ENCODE measurements at places on chromosomes 2 and 18. TPM values are rescaled to one million over a fixed set of nuclear protein-coding genes. Genes with fewer than 3 reads are reported as not detected.

DNA sequence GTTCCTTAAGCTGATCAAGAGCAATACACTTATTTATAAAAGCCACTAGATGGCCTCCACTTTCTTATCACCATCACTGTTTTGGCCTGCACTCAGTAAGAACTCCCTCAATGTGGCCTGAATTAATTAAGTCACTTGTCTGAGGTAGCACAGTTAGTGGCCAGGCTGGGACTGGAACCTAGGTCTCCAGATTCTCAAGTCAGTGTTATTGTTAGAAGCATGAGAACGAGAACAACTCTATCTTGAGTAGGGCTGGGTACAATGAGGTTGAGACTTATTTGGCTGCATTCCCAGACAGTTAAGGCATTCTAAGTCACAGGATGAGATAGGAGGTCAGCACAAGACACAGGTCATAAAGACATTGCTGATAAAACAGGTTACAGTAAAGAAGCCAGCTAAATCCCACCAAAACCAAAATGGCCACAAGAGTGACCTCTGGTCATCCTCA, 115.8 kb downstream of the SS18 start:
- DNase-seq = no peak

- DNase-seq = no peak
These were observed 35.5 kb downstream of the EML6 start for GRCh38 chr2:54758951-54759350.

DNA sequence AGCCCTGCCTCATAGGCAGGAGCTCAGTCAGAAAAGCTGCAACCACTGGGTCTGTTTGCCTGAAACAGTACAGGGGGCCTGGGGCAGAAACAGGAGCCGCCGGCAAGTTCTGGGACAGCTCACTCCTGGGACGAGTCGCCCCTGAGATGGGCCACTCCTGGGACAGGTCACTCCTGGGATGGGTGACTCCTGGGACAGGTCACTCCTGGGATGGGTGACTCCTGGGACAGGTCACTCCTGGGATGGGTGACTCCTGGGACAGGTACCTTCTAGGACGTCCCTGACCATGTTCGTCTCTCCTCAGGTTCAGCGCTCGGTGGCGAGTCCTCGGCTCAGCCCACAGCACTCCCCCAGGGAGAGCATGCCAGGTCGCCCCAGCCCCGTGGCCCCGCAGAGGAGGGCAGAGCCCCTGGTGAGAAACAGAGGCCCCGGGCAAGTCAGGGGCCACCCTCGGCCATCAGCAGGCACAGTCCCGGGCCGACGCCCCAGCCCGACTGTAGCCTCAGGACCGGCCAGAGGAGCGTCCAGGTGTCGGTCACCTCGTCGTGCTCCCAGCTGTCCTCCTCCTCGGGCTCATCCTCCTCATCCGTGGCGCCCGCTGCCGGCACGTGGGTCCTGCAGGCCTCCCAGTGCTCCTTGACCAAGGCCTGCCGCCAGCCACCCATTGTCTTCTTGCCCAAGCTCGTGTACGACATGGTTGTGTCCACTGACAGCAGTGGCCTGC, 51.8 kb downstream of the NTSR2 start:
- DNase-seq = no peak

GRCh38 chr2:169361706-169362117, 622 bp downstream of the LRP2 start:
- no peak for DNase-seq

GRCh38 chr2:136242687-136243277, 124.8 kb upstream of the CXCR4 start:
- no peak for DNase-seq

GRCh38 chr2:64853306-64853705, 135.9 kb upstream of the SLC1A4 start:
- DNase-seq = no peak

- no peak for DNase-seq
These were observed 63.3 kb downstream of the FAM228A start for GRCh38 chr2:24238158-24238557.

DNA sequence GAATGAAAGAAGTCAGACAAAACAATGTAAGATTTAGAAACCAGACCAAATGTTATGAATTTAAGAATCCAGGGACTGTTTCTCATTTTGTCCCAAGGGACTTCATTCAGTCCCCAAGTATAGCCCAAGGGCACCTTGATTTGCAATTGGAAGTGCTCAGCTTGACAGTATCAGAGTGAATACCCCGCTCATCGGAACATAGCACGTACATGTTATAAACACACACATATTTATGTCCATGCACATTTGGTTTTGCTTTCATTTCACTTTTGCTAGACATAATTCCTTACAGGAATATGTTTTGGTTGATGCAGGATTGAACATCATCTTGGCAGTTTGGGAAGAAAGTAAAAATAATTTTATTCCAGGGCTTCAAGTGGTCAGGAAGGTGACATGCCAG, 100.2 kb downstream of the PID1 start:
- DNase-seq = no peak

DNA sequence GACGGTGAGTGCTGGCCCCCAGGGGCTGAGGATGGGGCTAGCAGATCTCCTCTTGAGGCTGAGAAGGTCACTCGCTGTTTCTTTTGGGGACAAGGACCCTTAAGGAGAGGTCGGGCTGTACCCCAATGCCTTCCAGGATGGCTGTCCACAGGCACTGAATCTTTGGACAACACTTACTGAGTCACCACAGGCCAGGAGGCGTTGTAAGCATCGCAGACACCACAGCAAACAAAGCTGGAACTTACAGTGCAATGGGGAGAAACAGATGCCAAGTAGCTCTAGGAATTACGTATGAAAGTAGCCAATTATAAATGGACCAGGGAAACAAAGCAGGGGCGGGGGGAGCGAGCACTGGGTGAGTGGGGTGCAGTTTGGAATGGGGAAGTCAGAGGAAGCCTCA, 219.8 kb downstream of the GLI2 start:
- no peak for DNase-seq

DNA sequence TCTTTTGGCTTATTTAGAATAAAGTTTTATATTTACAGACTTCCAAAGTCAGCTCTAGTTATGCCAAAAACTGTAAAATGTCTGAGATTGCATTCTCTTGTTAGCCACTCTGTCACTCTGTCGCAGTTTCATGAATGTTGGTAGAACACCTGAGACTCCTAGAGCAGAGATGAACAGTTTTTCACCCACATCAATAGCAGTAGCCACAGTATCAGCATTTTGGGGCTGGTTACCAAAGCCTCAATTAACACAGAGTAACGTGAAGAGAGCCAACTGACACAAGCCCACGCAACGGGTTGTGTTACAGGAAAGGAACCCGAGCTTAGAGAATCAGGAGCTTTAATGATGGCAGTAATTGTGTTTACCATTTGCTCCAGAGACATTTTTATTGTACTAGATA, 443.0 kb upstream of the SLC39A10 start:
- no peak for DNase-seq

GRCh38 chr2:160664603-160665140, 171.1 kb upstream of the RBMS1 start:
- DNase-seq = no peak

DNA sequence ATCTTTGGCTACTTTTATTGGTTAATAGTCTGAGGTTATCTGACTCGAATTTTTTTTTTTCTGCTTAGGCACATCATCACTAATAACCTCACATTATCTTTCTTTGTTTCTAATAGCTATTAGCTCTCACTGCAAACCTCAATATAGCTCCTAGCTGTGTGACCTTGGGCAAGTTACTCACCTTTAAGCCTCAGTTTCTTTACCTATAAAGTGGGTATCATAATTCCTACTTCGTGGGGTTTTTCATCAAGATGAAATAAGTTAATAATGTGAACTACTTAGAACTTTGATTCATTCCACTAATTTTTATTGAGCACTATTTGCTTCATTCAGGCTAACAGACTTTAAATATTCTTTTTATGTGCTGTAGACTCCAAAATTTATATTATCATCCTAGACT, 55.5 kb downstream of the AGPS start:
- DNase-seq = no peak

DNA sequence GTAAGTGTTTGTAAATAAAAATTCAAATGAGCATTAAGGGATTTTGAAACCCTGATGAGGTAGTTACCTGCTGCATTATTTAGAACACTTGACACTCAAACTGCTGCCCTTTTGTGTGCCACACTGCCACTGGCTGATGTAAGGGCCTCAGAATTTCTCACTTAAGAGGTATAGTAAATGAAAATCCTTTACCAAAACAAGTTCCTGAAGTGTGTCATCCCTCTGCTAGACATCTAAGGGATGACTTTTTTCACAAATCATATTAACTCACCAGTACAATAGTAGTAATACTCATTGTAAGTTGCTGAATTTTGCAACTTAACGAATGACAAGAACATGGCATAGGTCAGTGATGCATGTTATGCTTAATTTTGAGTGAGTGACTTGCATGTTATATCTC, 274.9 kb upstream of the UBE2E3 start:
- no peak for DNase-seq

DNA sequence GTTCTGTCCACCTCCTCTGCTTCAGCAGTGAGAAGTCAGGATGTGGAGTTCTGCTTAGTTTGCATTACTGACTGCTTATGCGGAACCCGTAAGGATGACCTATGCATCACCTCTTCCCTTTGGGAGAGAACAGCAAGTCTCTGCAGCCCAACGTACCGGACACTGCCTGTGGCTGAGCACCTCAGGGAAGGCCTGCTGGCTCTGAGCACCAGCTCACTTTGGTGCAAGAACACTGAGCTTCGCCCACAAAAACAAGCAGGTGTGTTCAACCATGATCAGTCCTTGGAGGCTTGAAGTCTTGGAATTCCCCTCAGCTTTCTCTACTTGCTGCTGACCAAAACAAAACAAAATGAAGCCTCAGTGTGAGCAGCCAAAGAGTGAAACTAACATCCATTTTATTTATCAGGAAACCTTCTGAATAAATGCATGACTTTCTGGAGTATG, 52.7 kb upstream of the NCK2 start:
- DNase-seq = no peak

DNA sequence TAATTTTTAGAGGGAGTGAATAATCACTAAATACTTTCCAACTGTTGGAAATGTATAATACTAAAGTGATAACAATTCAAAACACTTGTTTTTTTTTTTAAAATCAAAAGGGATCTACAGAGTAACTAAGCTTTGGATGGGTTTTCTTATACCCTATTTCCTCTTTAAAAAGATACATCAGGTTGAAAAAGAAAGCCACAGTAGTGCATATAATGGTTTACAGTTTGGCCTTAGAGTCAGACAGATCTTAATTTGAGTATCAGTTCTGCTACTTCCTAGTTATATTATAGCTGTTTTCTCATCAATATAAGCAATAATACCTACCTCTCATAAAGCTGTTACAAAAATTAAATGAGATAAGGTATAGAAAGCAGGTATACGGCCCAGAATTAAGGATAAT, 28.5 kb downstream of the PSME4 start:
- DNase-seq = no peak

DNA sequence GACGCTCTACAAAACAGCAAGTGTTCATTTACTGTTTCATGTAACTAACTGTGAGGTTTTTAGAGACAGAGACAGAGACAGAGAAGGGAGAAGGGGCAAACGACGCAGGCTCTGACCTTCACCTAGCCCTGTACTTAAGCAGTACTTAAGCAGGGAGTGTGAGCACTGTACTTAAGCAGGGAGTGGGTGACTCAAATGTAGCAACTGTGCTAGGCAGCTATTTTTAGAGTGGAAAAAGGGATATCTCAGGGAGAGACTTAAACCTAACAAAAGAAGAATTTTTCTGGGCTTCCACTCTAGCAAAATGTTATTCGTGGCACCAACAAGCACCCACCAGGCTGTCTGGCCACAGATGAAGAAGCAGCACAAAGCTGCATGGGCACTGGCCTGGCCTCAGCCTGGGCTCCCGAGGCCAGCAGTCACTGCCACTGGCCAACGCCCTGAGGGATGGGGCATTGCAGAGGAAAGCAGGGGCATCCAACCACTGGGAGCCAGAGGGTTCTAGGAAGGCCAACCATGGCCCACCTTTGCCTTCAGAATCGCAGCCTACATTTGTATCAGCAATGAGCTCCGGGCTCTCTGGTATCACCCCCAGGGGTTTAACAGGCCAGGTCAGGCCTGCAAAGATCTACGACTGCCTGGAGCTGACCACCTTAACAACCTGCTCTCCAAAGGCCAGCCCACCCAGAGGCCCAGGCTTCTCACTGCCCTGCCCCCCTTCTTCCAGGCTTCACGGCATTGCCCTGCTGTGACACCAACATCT, 154.3 kb downstream of the TTC32 start:
- no peak for DNase-seq

DNA sequence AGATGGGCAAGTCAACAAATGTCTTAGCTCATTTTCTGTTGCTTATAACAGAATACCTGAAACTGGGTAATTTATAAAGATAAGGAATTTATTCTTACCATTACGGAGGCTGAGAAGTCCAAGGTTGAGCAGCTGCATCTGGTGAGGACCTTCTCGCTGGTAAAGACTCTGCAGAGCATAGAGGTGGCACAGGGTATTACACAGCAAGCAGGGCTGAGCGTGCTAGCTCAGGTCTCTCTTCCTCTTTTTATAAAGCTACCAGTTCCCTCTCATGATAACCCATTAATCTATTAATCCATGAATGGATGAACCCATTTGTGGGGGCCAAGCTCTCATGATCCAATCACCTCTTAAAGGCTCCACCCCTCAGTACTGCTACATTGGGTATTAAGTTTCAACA, 109.1 kb downstream of the CDK15 start:
- no peak for DNase-seq

DNA sequence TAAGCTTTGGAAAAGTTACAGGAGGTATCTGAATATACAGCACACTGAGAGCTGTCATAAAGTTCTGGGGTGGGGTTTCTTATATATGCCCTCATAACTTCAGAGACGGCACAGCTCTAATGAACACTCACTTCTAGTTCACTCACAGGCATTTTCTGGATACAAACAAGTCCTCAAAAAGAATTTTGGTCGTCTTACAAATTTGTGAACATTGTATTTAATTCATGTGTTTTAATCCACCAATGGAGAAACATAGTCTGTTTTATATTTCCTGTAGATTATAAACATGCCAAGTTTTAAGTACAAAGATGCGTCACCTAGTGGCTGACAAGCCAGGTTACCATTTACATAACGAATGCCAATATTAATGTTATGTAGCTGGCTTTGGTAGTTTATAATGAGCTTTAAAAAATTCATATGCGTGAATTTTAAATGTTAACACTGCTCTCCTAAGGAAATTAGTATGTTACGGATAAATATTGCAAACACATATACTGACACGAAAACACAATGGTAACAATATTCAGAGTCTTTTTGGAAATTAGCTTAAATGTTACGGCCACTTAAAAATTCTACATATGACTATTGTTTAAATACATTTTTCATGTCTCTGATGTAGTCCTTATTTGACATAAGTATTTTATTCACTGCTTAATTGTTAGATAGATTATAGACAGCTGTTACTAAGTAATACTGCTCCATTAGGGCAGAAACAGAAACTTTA, 2.5 kb downstream of the COL3A1 start:
- no peak for DNase-seq

Gene UGT1A4
- total RNA-seq = not detected

Gene ATRAID
- total RNA-seq = 48.7 TPM

Gene LRRC30
- total RNA-seq = not detected

Gene HOXD13
- not detected for total RNA-seq

Gene ITGAV
- 60.7 TPM for total RNA-seq

Gene ICA1L
- total RNA-seq = 72.3 TPM

Gene MTCL1
- 26.7 TPM for total RNA-seq

Gene PXDN
- total RNA-seq = 39.7 TPM

Gene ST8SIA3
- total RNA-seq = 32.3 TPM

Gene ARL5A
- total RNA-seq = 61.3 TPM

Gene IL36B
- total RNA-seq = not detected

Gene PLGLB2
- total RNA-seq = 7.3 TPM

Gene HTR2B
- 0.27 TPM for total RNA-seq

Gene TMEM198
- total RNA-seq = 13.0 TPM

Gene SERPINB10
- total RNA-seq = not detected
